ENCODE measurements at places on chromosomes 1 and 21.

DNA sequence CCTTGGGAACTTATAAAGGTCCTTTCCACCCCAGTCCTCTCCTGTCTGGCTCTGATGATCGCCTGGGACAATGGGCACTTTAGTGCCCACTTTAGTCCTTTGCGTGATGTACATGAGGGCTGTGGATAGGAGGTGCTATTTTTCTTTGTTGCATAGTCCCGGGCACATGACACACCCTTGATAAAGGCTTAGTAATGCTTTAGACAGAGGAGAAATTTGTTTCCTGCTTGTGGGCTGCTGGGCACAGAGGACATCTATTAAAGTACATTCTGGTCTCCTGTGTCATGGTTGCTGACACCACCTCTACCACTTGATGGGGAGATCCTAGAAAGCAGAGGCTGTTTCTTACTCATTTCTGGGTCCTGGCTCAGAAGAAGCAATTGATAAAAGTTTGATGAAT, 5.4 kb upstream of the KNCN start:
- no peak for DNase-seq

DNA sequence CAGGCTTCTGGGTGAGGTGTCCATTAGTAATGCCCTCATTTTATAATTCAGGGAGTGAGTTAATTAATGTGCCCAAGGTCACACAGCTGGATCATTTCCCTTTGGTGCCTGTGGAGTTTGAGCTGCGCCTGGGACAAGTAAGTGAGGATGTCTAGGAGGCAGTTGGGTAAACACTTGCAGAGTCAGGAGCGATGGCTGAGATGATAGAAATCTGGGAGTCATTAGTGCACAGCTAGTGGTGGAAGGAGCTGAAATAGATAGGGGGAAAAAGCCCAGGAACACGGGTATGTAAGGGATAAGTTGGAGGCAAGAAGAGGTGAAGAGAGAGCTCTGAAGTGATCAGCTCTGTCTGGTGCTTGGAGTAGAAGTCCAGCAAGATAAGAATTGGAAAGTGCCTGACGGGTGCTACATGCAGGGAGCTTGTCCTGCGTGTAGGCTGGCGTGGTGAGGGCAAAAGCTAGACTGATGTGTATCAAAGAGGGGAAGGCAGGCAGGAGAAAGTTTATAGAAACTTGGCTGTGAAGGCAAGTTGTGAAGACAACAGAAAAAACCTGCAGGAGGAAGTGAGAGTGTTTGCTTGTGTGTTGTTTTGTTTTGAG, 1.7 kb upstream of the SCAF4 start:
- DNase-seq, result no peak

GRCh38 chr1:240906477-240906876, 294.5 kb upstream of the GREM2 start:
- no peak for DNase-seq

GRCh38 chr1:208336137-208336518, 91.9 kb upstream of the PLXNA2 start:
- no peak for DNase-seq

DNA sequence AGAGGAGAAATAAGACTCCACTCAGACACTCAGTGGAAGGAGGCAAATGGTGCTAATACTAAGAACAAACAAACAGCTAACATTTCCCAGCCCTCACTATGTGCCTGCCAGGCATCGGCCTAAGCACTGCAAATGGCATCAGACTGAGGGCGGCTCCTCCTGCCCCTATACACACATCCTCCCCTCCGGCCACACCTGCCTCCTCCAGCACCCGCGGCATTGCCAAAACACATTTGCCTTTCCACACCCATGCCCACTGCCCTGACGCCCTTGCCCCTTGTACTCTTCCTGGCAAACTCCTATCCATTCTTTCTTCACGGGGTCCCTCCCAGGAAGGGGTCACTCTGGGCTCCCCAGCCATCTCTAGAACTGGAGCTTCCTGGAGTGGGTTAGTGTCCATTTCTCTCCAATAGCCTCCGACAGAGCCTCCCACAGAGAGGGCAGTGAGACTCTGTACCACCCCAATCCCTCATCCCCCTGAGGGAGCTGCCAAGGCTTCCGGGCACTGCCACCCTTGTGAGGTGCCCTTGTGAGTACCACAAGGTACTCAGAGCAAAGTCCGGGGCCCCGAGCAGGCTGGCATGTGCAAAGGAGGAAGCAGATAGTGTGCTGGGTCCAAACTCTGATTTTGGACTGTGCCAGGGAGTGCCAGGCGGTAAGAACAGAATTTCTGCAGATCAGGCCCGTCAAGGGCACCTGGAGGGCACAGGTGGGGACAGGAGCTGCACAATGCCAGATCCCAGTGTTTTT, 959 bp downstream of the AKR7A3 start:
- DNase-seq, result no peak

GRCh38 chr1:31787786-31788137, 23.6 kb upstream of the ADGRB2 start:
- DNase-seq, result no peak
